ENCODE measurements at places on chromosomes 7 and 10.

GRCh38 chr10:67492317-67493019, 203.5 kb downstream of the CTNNA3 start:
- DNase-seq = no peak

DNA sequence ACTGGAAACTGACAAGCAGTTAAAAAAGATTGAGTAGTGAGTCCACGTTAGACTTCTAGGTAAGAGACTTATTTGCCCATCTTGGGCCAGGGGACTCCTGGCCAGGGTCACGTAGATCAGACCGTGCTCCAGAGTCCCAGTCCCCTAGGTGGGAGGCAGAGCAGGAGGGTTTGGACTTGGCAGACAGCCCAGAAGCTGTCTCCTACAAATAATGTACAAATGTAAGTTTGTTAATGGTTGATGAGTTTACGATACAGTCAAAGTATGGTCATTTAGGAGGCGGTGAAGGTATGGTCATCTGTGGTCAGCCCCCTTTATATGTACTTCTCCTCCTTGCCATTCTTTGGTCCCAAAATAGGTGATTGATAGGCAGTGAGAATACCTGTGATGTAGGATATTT, 28.2 kb downstream of the INPP5F start:
- DNase-seq = no peak

GRCh38 chr7:50655490-50655889, 90.3 kb upstream of the DDC start:
- no peak for DNase-seq

DNA sequence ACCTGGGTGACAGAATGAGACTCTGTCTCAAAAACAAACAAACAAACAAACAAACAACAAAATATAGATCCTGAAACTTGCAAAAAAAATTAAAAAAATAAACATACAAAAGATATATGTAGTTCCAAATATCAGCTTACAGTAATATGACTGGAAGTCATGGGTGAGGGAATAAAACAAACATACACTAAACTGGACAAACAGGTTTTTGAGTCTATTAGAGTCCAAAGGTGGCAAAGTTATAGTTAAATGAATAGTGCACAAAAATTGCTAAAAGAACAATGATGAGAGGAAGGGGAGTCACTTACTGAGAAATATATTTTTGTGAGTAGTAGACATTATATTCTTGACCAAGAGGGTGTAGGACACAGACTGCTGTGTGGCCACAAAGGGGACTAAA, 16.7 kb upstream of the RSBN1L start:
- DNase-seq = no peak

- no peak for DNase-seq
Observed at GRCh38 chr10:3853016-3853415, 68.0 kb upstream of the KLF6 start.

DNA sequence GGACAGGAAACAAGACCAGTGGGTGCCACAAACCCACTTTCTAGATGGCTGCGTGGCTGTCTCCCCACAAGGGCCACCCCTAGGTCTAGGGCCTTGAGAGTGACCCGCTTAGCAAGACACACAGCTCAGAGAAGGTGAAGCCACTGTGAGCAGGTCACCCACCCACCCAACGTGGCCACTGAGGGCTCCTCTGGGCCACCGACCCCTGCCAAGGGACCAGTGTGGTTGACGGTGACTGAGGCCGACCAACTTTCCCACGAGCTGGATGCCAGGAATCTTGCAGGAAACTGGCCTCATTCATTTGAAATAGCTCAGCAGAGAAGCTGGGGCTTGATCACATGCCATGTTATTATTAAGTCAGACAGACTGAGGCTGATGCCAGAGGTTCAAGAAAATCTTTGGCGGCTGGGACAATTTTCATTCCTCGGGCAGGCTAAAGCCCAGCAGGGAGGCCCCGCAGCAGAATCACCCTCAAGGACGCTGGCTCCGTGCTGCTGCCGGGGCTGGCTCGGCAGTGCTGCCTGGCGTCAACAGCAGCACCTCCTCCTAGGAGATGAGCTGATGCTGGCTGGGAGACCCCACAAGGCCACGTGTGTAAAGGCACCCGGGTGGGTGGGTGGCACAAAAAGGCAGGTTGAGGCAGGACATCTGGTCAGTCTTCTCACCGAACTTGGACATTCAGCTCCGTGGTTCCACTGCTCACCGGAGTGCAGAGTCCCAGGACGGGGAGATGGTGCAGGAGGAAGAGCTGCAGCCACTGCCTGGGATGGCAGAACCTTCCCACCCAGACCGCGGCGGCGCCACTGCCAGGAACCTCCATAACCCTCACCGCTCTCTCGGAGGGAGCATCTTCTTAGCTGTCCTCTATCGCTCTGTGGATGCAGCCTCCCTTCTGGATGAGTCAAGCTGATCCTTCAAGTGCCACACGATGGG, 57.8 kb downstream of the ZRANB1 start:
- DNase-seq = no peak

DNA sequence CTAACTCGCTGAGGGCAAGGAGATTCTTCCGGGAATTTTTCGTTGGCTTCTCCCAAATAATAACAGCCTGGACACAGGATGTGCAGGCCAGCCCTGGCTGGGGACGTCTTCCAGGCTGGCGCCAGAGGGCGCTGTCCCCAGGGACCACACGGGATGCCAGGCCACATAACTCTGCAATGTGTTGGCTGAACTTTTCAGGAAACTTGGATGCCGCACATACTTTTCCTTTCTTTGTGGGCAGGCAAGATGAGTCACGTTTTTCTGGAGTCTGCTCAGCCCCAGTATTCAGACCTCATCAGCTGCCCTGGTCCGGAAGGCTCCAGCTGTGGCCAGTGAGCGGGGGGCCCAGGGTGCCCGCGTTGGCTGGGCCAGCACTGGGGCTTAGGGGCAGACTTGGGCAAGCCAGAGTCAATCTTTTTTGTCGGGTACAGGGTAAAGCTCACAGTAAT, 122.7 kb downstream of the PRKAG2 start:
- no peak for DNase-seq

GRCh38 chr7:50679218-50680007, 103.3 kb downstream of the GRB10 start:
- peak; percentile 19 for DNase-seq

- no peak for DNase-seq
Observed at GRCh38 chr7:114217026-114217806, 197.4 kb upstream of the FOXP2 start.

- no peak for DNase-seq
Observed at GRCh38 chr10:93039110-93039509, 21.5 kb upstream of the CYP26C1 start.

GRCh38 chr7:80703272-80703671, 64.8 kb downstream of the CD36 start:
- DNase-seq = no peak

- DNase-seq = no peak
Observed at GRCh38 chr10:70588255-70588654, 14.3 kb downstream of the PRF1 start.

GRCh38 chr7:96102096-96102811, 219.6 kb downstream of the SLC25A13 start:
- no peak for DNase-seq

Data from NCI-H2107 (cell line).